ENCODE measurements at places on chromosomes 13 and 19. TPM values are rescaled to one million over a fixed set of nuclear protein-coding genes. Genes with fewer than 3 reads are reported as not detected.

The DDX49 gene
- total RNA-seq = 67.5 TPM

The ZNF784 gene
- total RNA-seq = 2.9 TPM

The NLRP11 gene
- not detected for total RNA-seq

The RNASEH2B gene
- total RNA-seq = 20.1 TPM

The ZNF763 gene
- total RNA-seq = 2.6 TPM

The PABPC3 gene
- 0.19 TPM for total RNA-seq

The KIR2DL1 gene
- not detected for total RNA-seq

The IGFL2 gene
- not detected for total RNA-seq

The NALCN gene
- total RNA-seq = 0.57 TPM

- DNase-seq = no peak
These were observed 94.5 kb downstream of the LIG4 start for GRCh38 chr13:108120856-108121255.

GRCh38 chr13:21960108-21960507, 289.2 kb downstream of the FGF9 start:
- DNase-seq = no peak

DNA sequence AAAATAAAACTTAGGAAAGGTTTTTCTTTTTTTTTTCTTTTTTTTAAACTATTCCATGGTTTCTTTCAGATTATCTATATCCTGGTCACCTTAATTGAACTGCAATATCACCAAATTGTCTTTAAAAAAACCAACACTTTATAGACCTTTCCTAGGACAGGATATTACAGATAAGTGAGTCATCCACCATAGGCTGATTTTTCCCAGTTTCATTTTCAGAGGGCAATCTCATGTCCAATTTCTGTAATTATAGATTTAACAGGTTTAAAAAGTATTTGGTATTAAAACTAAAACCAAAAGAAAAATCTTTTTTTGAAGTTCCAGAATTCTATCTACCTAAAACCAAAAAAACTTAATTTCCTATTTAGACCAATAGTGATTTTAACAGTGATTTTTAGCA, 13.2 kb downstream of the SPART start:
- no peak for DNase-seq

DNA sequence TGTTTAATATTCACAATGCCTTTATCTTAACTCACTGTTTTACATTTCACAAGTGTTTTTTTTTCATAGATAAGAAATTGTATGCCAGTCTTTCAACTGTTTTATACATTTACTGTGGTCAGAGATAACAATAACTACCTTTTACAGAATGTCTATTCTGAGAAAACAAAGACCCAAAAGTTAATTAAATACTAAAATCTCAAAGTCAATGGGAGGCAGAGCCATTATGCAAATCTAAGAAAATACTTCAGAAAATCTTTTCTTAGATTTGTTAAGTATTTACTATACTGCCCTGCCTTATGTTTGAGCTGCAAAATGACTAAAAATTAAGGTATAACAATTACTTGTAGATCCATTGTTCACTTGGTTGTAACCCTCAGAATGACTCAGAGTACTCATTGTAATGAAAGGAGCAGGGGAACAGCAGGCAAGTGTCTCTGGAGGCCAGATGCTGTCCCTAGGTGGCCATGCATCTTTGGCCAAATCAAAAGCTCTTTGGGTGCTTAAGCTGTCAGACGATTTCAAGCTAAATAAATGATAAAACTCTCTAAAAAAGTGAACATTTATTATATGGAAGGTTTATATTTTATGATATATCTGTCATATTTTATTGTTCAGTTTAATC, 770.1 kb upstream of the PCDH20 start:
- DNase-seq = no peak

DNA sequence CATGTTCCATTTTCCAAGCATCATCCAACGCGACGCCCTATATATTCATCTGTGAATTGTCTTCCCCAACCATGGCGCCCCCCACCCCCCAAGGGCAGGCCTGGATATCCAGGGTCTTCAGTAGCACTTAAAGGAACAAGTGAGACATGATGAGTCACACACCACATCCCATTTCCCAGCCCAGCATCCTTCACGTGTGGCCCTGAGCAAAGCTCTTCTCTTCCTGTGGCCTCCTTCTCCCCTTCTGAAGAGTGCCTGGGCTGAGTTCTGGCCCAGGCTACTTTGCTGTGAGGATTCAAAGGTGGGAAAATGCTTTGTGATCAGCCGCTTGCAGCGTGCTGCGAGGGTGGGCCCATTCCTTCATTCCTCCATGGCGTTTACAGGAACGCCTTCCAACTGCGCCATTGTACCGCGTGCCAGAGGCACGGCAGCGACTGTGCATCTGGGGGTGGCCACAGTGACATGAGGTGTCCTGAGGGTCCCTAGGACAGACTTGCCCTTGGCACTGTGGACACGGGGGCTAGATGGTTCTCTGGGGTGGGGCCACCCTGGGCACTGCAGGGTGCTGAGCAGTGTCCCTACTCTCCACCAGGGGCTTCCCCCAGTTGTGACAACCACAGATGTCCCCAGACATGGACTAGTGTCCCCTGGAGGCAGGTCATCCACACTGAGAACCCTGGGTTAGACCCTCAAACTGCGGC, 11.7 kb downstream of the PLIN4 start:
- DNase-seq = no peak

DNA sequence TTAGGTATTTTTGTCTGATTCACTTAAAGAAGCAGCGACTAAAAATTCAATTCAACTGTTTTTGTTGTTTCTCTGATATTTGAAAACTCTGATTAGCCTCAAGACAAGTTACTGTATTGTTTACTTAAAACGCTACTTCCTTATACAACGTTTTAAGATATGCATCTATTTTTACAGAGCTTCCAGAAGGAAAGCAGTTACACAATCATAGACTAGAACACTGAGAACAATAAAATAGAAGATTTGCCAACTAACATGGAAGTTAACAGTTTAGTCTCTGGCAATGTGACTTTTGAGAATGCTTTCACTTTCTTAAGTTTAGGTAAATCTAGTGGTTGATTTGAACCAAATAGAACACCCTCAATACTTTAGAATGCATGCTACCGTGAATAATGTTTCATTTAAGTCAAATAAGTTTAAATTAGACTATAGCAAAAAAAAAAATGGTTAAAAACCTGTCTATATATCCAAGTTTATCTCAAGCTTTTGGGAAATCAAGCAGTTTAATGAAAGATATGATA, 614.8 kb downstream of the DACH1 start:
- no peak for DNase-seq

DNA sequence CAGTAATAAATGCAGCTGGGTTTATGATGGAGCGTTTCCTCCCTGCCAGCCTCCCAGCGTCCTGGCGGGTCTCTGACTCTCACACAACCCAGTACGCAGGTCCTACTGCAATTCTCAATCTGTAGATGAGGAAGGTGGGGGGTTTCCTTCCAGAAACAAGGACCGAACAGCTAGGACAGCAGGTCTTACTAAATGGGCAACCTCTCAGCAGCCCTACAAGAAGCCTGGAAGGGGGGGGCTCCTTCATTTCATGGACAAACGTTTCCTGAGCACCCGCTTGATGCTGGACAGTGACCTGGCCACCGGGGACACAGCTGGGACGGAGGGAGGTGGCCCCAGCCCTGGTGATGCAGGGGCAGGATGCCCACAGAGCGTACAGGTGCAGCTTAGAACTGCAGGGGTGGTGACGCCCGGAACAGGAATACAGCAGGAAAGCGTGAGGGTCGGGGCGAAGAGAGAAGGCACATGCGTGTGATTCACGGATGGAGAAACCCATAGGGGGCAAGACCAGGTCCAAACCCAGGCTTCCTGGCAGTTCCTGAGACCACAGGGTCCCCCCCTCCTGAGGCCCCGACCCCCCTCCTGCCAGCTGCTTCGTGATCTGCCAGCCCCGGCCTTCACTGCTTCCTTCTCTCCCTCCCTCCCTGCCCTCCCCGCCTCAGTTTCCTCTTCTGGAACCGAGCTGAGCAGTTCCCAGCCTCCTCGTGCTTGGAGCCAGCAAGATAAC, 732 bp upstream of the C2CD4C start:
- DNase-seq = no peak

DNA sequence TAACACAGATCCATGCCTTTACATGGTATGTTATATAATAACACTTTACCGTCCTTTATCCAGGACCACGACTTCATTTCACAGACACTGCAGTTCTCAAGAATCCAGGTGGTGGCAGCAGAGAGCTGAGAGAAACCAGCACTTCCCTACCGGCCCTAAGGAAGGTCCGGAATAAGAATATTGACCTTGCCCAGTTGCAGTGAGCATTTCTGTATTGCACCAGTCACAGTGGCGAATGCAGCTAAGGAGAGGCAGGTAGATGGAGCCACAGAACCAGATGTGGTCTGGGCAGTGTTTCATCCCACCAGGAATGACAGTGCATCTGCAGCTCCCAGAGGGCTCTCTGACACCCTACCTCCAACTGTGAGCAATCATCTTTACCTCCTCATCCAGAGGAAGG, 44.6 kb downstream of the ZNF787 start:
- no peak for DNase-seq

GRCh38 chr19:12098040-12098439, 33.5 kb downstream of the ZNF844 start:
- DNase-seq = no peak

DNA sequence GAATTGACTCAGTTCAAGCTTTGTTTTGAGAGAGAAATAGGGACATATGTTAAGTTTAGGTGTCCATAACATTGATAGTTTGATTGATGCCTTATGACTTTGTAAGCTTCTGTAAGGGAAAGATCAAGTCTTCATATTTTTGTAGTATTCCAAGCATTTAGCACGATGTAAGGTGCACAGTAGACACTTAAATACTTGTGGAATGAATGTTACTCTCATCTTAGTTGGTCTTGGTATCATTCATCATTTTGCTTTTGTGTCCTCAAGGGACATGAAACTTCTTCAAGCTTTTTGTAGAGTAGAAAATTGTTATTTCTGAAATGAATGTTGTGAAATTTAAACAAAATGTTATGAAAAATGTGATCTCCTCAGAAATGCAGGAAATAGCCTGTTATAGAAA, 10.1 kb downstream of the TDRD3 start:
- DNase-seq = no peak

DNA sequence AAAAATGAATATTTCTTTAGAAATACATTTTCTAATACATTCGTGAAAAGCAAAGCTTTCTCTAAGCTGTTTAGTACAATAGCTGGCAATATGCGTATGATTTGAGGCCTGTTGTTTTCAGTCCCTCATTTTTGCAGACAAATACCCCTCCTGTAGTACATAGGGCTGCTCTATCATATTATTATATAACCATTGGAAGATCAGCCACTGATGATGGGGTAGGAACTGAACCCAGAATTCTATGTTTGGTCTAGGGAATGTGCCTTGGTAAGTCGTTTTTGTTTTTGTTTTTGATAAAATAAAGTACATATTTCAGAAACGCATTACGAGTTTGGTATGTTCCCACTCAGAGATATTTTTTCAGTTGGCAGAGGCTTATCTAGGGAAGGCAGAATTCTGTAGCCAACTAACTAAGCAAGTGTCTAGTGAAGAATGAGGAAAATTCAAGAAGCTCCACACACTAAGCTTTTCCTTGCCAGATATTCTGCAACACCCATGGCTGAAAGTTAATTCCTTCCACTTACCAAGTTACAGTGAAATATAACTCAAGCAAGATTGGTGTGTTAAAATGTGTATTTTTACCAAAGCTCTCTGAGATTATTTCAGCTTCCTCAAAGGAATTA, 656.9 kb upstream of the MIR17HG start:
- DNase-seq = no peak

DNA sequence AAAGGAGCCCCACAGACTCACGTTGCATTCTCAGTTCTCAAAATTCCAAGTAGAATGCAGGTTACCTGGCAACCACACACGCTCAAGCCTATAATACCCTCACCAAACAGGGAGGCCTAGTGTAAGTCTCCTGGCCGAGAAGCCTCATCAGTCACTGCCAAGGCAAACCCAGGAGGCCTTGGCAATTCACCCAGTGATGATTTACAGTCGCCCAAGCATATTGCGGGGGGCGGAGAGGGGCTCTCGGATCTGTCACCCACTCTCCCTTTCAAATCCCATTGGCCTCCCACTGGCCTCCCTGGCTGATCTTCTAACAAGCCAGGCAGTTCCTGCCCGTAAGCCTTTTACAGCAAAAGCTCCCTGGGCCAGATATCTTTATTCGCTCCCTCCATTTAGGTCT, 1.1 kb downstream of the AKAP8L start:
- DNase-seq = no peak

DNA sequence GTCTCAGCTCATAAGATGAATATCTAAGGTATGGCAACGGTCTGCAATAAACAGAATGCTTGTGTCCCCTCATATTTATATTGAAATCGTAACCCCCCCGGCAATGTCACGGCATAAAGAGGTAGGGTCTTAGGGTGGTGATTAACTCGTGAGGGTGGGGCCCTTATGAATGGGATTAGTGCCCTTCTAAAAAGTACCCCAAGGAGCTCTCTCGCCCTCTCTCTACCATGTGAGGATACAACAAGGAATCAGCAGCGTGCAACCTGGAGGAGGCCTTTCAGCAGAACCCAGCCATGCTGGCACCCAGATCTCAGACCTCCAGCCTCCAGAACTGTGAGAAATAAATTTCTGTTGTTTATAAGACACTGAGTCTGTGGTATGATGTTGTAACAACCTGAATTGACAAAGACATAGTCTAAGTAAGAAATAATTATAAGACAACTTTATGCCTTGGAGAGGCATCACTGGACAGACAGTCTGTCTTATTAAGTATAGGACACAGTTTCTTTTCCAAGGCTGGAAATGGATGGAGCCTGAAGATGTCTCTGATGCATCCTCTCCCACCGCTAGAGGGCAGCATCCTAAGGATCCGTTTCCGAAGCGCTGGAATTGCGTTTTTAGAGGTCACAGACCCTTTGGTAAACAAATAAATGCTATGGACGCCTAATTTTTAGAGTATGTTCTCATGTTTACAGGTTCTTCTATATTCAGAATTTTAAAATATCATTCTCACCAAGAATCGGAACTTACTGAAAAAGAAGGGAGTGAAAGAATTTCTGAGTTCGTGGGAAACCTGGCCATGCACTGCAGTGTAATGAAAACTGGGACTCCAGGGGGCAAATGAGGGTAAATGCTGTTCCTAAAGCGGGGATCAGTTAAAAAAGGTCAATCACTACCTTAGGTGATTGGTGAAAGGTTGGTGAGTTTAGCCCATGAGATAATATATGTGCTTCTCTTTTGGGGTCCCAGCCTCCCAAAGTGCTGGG, 13.3 kb upstream of the LEUTX start:
- DNase-seq = no peak
